ENCODE measurements at places on chromosomes 2 and 18.
A peak's percentile ranks its signal among the peaks of the same experiment; 100 is the strongest.

- no peak for DNase-seq
Measured at GRCh38 chr2:65372619-65373018, 59.8 kb downstream of the SPRED2 start.

DNA sequence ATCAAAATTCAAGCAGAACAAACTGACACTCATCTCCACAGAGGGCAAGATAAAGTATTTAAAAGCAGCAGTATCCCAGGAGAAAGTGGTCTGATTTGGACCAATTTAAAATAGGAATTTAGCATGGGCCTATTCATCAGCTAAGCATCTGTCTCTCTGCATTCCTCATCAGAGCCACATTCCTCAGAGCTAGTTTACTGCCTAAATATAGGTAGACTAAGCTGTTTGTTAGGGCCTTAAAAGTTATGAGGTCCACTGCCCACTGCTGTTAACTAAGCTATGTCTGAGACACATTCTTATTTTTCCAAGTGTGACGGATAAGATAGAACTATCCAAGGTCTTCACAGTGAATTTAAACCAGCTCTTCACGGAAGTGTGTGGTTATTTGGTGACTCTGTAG lies 17.6 kb downstream of the NEB start:
- no peak for DNase-seq

GRCh38 chr2:241315879-241316631 lies at the start of gene SEPTIN2:
TSS of gene SEPTIN2 (plus strand) at chr2:241315925. CDS start at chr2:241324233, 8,308 bp downstream.
- peak; percentile 78 for DNase-seq

DNA sequence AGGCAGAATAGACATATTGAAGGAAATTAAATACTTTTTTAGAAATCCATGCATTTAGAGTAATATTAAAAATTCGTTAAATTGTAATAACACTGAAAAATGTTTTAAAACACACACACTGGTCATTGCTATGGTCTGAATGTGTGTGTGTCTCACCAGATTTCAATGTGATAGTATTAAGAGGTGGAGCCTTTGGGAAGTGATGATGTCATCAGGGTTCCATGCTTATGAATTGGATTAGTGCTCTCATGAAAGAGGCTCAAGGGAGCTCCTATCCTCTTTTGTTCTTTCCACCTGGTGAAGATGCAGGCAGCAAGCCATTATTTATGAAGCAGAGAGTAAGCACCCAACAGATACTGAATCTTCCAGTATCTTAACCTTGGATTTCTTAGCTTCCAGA lies 441.8 kb downstream of the CDH2 start:
- DNase-seq, result no peak

- DNase-seq, result no peak
Measured at GRCh38 chr2:154422251-154422650, 276.2 kb upstream of the KCNJ3 start.

- no peak for DNase-seq
Measured at GRCh38 chr18:51135795-51136194, 61.7 kb downstream of the MEX3C start.

- DNase-seq, result no peak
Measured at GRCh38 chr2:8858264-8858663, 20.9 kb upstream of the KIDINS220 start.

DNA sequence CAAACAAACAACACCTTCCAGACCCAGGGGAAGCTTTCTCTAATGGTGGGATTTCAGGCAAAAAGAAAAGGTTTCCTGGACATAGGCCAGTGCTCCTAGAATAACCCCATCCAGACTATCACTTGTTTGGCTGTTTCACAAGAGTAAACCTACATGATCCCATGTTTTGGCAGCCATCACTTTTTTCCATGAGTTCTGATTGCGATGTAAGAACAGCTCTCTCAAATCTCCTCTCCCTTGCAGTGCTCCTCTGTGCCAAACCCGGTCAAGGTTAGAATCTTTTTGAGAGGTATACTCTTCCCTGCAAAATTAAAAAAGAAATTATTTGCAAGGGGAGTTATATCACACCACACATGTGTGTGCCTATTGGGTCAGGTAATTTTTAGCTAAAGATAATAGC lies 11.9 kb downstream of the GRP start:
- no peak for DNase-seq

DNA sequence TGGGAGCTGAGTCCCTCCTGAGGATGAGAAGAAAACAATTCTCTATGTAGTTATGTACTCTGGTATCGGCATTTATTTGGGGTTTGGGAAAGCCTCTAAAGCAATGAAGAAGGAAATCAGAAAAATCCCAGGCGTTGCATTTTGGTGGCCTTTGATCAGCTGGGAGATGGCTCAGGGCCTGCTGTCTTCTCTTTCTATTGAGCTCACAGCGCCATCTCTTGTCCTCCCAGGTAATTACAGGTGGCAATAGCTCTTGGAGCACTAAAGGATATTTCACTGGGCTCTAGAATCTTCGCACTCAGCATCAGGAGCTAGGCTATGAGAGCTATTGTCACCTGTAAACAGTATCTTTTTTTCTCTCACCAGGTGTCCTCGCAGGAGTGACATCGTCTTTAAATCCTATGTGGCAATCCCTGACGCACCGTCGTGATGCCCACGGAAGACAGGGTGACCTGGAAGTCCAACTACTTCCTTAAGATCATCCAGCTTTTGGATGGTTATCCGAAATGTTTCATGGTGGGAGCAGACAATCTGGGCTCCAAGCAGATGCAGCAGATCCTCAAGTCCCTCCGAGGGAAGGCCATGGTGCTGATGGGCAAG lies 76.1 kb upstream of the PMAIP1 start:
- peak; percentile 75 for DNase-seq

DNA sequence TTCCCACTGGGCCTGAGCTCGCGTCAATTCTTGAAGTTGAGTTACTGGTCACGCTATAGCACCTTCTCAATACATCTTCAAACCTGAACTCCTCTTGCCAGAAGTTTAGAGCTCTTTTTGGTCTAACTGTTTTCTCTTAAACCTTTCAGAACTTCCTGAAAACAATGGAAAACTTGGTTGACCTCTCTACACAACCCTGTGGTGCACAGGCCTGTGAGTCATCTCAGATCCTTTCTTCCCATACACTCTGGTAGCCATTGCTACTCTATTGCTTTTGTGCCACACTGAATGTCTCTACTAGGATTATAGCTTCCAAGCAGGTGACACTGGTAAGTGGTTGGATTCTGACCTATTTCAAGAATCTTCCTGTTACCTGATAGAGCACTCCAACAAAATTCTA lies 321.5 kb upstream of the FSIP2 start:
- no peak for DNase-seq

DNA sequence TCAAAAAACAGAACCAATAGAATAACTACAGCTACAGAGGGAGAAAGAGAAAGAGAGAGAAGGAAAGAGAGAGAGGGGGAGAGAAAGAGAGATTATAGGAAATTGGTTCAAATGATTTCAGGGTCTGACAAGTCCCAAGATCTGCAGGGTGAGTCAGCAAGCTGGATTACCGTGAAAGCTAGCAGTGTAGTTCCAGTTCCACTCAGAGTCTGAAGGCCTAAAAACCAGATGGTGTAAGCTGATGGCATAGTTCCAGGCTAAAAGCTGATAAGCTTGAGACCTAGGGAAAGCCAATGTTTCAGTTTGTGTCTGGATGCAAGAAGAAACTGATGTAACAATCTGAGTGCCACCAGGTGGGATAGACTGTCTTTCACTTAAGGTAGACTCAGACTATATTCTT lies 397.7 kb downstream of the TRIB2 start:
- DNase-seq, result no peak

DNA sequence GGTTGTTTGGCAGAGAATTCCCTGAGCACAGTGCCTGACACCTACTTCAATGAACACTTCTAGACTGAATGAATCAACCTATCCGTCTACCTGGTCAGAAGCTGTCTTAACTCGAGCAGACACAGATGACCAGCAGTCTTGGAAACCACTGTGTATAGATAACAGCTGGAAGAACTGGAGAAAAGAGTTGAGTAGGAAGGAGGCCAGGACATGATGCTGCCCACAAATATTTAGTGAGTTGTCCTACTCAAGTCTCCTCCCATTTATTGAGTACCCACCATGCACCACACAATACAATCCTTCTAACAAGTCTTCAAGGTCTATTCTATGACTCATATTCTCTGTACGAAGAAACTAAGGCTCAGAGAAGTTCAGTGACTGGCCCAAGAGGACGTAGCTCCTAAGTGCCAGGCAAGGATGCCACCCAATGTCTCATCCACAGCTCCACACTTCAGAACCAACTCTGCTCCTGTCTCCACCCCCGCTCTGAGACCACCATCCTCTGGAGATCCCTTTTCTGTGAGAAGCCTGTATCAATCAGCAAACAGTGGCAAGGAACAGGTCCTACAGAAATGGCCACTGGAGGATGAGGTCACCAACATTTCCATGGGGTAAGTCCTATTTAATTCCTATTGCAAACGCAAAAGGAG lies 62.2 kb downstream of the GALNT14 start:
- no peak for DNase-seq

DNA sequence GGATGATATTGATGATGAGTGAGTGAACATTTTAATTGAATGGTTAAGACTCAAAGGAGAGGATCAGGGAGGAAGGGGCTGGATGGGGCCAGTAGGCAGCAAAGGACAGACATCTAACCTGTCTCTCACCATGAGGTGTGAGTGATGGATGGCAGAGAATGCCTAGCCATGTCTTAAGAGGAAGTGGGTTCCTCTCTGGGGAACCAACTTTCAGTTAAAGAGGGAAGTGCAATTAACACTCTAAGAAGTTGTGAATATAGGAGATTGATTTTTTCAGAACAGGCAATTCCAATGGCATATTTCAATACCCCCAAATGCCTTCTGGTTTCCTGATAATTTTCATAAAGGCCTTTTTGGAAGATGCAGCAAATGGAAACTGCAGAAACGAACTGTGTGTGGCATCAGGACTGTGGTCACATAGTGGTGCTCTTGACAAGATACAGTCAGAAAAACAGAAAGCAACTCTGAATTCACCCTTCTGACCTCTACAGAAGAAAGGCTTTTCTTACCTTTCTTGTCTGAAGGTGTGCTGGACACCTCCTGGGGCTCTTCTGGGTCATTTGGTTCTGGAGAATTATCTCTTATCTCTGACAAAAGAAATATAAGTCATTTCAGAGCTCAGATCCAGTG lies 10.2 kb downstream of the SP110 start:
- DNase-seq, result no peak

DNA sequence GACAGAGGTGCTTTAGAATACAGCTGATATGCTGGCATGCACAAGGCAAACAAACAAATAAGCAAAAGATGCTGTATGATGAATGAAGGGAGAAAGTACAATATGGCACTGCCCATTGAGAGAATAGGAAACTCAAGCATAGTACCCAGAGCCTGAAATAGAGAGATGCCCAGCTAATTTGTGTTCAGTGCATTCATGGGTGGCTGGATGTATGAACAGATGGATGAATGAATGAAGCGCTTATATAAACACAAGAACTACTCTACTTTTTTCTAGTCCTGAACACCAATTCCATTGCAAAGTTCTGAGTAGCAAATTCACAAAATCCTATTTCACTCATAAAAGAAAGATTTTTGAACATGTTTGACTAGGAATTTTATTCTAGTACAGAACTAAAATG lies 756.3 kb downstream of the SATB2 start:
- DNase-seq, result no peak

DNA sequence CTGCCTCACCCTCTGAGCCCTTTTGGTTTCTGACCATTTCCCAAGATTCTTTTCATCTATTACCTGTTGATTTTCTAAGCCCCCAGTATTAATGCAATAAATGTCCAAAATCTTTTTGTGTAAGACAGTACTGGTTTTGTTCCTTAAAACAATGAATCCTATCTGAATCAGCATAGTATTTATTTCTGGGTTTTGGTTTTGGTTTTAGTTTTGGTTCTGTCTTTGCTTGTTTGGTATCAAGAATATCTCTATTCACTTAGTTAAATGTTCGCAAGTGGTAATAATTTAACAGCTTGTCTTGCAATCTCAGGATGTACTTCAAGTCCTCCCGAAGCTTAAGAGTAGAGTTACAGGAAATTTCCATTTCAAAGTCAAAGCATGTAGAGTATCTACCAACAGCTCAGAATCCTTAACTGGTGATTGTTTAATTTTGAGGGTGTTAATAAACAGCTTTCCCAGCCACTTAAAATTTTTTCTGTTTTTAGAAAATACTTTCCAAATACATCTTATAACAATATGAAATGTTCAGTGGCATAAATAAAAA lies 67.7 kb upstream of the NEDD4L start:
- no peak for DNase-seq

DNA sequence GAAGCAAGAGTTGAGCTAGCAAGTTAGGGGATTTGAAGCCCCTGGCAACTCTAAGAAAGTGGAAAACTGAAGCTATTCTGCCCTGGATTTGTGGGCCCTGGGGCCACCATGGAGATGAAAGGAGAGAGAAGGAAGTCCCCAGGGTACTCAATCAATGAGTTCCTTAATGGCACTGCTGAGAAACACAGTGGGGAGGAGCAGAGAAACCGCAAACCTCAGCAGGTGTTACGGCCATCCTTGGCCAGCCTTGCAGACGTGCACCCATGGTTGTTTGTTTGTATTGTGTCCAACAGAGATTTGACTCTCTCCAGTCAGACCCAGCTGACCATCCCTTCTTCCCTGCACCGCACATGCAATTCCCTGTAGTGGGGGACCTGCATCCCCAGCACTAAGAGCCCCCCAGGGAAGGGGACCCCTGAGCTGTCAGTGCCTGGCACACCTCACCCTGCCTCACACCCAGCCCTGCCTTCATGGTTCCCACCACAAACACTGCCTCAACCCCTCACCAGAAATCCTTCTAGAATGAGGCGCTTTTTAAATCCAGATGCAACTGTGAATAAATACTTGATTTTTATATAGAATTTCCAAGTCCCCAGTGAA lies 255.3 kb downstream of the SH3BP4 start:
- no peak for DNase-seq

GRCh38 chr2:106161341-106161740 lies 32.8 kb downstream of the UXS1 start:
- DNase-seq, result no peak

DNA sequence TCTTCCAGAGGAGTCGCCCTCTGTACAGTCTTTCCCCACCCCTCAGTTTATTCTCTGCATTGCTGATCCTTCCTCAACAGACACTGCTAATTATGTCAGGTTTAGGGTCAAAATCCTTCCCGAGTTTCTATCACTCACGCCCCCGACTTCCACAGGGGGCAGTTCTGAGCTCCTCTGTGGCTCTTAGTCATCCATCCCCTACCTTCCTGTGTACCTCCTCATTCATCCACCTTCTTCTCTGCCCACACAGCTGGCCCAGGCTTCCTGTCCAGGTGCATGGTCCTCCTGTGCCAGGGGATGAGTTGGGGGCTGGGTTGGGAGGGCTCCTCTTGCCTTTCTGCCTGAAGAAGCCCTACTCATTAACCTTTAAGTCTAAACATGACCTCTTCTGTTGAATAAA lies 202.9 kb downstream of the ARL4C start:
- no peak for DNase-seq

Data from anterior cingulate cortex (tissue), 58 donors.